ENCODE measurements at places on chromosomes 12 and 14. TPM values are rescaled to one million over a fixed set of nuclear protein-coding genes. Genes with fewer than 3 reads are reported as not detected.

NID2 gene
- 23.3 TPM for total RNA-seq

ANO4 gene
- total RNA-seq = 2.2 TPM

KTN1 gene
- 84.1 TPM for total RNA-seq

DNA sequence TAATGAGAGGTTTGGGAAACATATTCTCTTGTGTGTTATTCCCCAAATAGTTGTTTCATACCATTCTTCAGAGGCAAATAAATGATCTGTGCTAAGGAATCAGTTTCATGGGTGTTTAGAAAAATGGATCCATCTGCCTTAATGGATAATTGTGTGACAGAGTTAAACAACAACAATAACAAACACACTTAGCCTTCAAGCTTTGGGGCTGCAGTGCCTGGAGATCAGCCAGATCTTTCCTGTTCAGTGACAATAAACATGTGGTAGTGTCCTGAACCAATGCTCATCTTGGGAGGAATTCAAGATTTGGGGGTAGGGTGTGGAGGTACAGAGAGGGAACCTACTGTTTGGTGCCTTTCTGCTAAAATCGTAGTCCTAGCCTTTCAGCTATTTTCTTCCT is 93.7 kb upstream of the PRICKLE1 start:
- H3K4me1 ChIP-seq = no peaks in the 10 kb centered on the region
- H3K27ac ChIP-seq = no peak overlapping the region
- no peak overlapping the region for H3K4me3 ChIP-seq
- no peaks in the 10 kb centered on the region for H3K27me3 ChIP-seq
- DNase-seq = no peak
- no peaks in the 10 kb centered on the region for H3K36me3 ChIP-seq

DNA sequence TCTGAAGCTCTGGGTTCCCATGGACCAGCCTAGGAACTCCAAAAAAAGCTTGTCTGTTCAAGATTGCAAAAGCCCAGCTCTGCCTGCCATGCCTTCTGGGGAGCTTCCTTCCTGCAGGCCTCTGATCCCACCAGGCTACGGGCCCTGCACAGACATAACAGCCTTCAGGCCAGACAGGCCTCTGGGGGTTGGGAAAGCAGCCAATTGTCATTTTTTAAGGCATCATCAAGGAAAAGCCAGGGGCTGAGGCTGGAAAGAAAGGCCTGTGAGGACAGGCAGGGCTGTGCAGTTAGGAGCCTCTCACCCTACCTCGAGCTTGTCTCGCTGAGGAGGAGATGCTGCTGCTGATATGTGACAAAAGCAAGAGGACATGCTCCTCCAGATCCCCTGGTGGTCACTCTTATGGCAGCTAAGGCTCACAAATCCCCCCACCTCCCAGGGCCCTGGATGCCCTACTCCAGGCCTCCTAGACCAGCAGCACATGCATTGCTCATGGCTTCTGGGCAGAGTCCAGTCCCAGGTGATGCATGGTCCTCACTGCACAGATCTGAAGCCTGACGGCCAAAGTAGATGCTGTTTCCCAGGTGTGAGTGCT is 2.9 kb downstream of the TMEM229B start:
- DNase-seq = no peak
- no peaks in the 10 kb centered on the region for H3K27me3 ChIP-seq
- peaks cover 7% of the 10 kb centered on the region for H3K4me1 ChIP-seq
- H3K36me3 ChIP-seq = no peaks in the 10 kb centered on the region
- no peak overlapping the region for H3K27ac ChIP-seq
- no peak overlapping the region for H3K4me3 ChIP-seq

GRCh38 chr12:102029141-102029540 is 32.6 kb downstream of the WASHC3 start:
- H3K4me1 ChIP-seq = no peaks in the 10 kb centered on the region
- no peak overlapping the region for H3K4me3 ChIP-seq
- DNase-seq = no peak

DNA sequence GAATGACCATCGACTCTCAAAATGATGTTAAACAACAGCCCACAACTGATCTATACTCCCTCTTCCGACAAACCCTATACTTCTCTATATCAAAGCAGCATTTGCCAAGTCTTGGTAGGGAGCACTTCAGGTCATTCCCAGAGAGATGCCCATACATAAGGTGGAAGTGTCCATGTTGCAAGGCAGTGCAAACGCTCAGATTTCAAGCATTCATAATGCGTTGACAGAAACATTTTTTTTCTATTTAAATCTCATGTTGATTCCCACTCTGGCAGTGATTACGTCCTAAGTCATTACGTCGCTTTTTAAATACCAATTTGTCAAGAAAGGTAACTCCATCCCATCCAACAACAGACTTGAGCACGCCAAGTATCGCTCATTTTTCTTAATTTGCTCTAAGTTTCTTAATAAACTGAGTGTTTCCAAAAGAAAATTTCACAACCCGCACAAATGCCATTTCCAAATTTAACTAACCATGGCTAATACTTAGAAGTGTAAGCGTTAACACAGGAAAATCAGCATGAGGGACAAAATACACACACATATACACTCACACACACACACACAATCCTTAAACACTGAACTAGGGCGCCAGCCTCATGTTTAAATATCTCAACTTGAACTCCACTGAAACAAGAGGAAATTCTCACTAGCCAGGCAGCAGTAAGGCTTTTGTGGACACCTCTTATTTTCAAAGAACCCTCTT is 1.1 kb downstream of the GXYLT1 start:
- peak overlapping the region; percentile 87 for H3K4me3 ChIP-seq
- no peak for DNase-seq
- H3K27me3 ChIP-seq = no peaks in the 10 kb centered on the region
- H3K36me3 ChIP-seq = no peaks in the 10 kb centered on the region
- peak overlapping the region; percentile 86 for H3K27ac ChIP-seq

C3AR1 gene
- total RNA-seq = 8.8 TPM

PTGER2 gene
- 1.9 TPM for total RNA-seq

NAB2 gene
- total RNA-seq = 10.0 TPM
